Stimulated activated CD4-positive, alpha-beta T cell treated with anti-CD3 and anti-CD28 coated beads, Interleukin-1b, Interleukin-23, amount 100 ng/mL, for 48 hours (primary cell): ENCODE measurements at places on chromosomes 5 and 9.

- no peak for DNase-seq
These were observed 122.3 kb downstream of the VAV2 start for GRCh38 chr9:133869674-133870405.

GRCh38 chr5:116484645-116485044 is 90.0 kb downstream of the SEMA6A start:
- DNase-seq, result no peak

DNA sequence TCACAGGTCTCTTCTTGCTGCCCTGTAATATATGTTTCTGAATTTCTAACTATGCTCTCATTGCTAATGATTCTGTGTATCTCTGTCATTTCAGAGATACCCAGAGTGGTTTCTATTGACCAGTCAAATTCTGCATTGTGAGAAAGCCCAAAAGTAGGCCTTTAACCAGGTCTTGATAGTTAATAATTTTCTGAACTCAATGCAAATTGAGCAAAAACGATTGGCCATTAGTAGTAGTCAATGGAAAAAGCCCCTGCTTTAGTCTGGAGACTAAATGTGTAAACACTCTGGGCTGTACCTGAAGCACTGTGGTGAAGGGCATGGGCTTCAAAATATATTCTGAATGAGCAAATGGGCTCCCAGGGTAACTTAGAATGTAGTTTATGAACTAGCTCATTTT is 307.6 kb downstream of the ARL15 start:
- no peak for DNase-seq

DNA sequence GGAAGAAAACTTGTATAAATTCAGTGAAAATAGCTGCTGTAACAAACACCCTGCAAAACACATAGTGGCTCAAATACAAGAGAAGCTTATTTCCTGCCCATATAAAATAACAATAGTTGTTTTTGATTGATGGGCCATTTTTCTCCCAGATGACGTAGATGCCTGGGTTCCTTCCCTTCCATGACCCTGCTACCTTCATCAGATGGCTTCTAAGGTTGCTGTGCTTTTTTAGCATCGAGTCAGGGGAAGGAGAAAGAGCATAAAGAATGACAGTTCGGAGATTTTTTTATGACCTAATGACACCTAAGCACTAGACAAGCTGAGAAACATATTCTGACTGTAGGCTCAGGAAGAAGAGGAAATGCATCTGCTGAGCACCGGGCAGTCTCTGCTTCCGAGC is 34.7 kb upstream of the DPYSL3 start:
- DNase-seq, result no peak

GRCh38 chr9:27328483-27328882 is 31.5 kb upstream of the EQTN start:
- DNase-seq, result no peak

GRCh38 chr9:118882684-118883083 is 486.6 kb downstream of the BRINP1 start:
- DNase-seq, result no peak

DNA sequence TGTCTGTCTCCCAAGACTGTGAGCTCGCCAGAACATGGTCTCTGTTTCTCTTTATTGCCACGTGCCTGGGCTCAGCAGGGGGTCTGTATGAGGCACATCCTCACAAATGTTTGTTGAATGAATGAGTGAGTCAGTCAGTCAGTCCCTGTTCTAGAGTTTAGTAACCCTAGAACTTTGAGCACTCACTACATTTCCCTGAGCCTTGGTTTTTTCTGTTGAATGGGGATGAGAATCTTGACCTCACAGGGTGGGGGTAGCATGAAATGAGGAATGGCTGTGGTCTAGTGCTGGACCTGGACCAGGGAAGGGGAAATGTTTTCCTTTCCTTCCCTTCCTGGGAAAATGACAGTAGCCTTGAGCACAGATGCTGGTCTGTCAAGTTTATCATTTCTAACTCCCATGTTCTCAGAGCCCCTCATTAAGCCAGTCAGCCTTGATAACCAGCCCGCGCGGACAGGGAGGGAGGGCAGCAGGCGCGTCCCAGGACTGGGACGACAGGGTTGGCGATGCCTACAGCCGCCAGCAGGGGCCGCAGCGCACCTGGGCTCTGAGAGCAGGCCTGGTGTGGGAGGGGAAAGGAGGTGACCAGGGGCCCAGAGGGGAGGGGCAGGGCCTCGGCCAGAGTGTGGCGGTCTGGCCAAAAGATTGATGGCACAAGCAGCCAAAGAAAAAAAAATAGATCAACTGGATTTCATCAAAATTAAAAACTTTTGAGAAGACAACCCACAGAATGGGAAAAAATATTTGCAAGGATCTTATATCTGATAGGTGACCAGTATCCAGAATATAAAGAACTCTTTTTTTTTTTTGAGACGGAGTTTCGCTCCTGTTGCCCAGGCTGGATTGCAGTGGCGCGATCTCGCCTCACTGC is 24.1 kb upstream of the WNK2 start:
- DNase-seq, result peak; percentile 71

GRCh38 chr9:132472599-132472998 is 62.6 kb downstream of the CFAP77 start:
- DNase-seq, result no peak

- DNase-seq, result no peak
These were observed 198.7 kb downstream of the PTTG1 start for GRCh38 chr5:160620401-160620800.

- DNase-seq, result no peak
These were observed 28.2 kb upstream of the C5orf63 start for GRCh38 chr5:127101533-127101932.

DNA sequence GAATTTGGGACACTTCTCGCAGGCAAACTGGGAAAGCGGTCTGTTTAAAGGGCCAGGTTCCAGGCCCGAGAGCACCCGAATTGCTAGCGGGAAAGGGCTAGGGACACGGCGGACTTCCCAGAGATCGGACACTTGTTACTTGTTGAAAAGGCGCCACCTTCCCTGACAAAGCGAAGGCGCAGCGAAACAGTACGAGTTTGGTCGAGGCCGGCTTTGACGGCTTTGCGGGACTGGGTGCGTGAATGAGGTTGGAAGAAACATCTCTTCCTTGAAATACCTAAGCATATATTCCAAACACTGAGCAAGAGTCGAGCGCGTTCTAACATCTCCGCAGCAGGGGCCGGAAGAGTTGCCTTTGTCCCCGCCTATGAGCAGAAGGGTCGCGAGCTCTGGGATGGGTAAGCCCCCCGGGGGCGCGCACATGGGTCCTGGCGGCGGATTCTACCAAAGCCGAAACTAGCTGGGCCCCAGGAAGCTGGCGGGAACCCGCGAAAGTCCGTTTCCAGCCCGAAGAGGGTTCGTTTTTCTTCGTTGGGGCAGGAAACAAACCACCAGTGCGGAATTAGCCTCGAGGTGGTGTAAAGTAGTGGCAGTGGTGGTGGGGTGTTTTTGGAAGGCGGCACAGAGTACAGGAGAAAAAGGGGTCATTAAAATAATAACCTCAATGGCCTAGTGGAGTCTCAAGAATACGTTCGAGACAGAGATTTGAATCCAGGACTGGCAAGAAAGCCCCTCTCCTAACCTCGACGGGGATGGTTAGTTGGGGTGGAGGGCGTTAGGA is 1.5 kb downstream of the GDNF start:
- no peak for DNase-seq

DNA sequence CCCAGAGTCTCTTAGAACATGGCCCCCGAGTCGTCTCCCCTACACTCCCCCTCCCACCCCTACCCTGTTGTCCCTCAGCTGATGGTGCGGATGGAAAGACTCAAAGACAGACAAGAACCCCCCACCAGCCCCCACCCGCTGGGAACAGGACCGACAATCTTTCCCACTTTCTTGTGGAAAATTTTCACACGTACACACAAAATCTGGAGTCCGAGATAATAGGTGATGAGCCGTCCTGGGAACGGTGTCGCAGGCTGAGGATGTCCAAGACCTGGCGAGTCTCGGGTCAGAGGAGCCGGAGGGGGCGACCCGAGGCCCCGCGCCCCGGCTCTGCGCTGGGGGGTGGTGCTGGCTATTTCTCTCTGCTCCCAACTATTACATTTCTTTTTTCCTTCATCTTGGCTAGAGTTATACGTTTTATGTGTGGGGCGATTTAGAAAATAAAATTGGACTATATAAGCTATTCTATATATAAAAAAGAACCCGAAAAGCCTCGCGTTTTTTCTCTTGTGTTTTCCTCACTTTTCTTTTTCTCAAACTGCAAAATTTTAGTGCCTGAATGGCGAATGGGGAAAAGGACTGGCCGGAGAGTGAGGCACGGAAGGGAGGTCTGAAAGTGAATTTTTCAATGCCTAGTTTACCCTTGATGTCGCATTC is 188.8 kb downstream of the MEF2C start:
- DNase-seq, result no peak

- DNase-seq, result no peak
These were observed 36.9 kb upstream of the RXRA start for GRCh38 chr9:134289241-134289875.
